ENCODE measurements at places on chromosomes 2 and 18. TPM values are rescaled to one million over a fixed set of nuclear protein-coding genes. Genes with fewer than 3 reads are reported as not detected.

Gene TTN
- not detected for total RNA-seq

Gene LHCGR
- not detected for total RNA-seq

Gene TUBA3E
- total RNA-seq: 0.10 TPM

Gene KDSR
- total RNA-seq: 32.0 TPM

Gene FBXO41
- total RNA-seq: 2.3 TPM

Gene TUBB8B
- not detected for total RNA-seq

Gene RNF144A
- 6.5 TPM for total RNA-seq

Gene PPP1R1C
- total RNA-seq: 3.3 TPM

Gene EDAR
- not detected for total RNA-seq

Gene AMER3
- not detected for total RNA-seq

DNA sequence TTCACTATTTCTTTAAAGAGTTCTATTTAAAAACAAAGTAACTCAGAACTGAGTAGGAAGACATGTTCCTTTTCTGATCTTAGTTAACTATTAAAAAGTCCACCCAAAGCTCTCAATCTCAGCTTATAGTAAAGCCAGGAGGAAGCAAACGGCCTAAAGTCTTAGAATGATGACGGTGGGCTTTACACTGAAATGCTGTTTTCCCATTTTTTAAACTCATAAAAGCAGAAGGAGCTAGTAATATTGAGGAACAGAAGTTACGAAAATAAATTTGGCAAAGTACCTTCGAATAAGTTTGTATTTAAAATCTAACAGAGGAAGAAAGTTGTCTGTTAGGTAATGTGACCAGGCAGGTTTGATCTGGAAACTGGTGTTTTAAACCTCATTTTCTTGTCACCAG, 111.1 kb downstream of the ZNF532 start:
- DNase-seq: no peak

DNA sequence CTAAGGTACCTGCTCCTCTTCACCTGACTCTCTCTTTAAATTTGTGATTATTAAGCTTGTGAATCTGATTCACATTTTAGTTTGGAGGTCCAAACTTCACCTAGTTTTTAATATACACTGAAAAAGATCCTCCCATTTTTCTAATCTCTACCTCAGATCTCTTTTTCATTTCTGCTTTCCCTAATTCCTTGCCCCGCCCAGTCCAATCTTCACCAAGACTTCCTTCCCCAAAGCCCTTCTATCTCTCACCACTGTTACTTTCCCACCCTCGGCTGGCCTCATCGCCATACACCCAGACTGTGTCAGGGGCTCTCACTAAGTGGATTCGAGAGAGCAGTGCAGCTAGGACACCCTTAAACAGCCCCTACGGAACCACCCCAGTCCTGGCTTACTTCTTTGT, 40.0 kb downstream of the LBH start:
- no peak for DNase-seq

DNA sequence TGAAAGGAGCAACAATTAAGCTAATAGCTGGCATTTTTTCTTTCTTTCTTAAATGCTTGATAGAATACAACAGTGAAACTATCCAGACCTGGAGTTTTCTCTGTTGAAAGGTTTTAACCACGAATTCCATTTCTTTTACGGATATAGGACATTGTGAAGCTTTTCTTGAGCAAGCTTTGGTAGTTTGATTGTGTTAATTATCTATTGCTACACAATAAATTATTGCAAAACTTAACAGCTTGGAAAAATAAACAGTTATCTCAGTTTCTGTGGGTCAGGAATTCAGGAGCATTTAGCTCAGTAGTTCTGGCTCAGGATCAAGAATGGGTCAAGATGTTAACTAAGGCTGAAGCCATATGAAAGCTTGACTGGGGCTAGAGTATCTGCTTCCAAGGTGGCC, 11.7 kb downstream of the PHOSPHO2 start:
- no peak for DNase-seq

- DNase-seq: no peak
Measured at GRCh38 chr2:12262681-12263436, 453.9 kb upstream of the TRIB2 start.

- DNase-seq: no peak
Measured at GRCh38 chr2:59032499-59032898, 791.4 kb upstream of the FANCL start.

DNA sequence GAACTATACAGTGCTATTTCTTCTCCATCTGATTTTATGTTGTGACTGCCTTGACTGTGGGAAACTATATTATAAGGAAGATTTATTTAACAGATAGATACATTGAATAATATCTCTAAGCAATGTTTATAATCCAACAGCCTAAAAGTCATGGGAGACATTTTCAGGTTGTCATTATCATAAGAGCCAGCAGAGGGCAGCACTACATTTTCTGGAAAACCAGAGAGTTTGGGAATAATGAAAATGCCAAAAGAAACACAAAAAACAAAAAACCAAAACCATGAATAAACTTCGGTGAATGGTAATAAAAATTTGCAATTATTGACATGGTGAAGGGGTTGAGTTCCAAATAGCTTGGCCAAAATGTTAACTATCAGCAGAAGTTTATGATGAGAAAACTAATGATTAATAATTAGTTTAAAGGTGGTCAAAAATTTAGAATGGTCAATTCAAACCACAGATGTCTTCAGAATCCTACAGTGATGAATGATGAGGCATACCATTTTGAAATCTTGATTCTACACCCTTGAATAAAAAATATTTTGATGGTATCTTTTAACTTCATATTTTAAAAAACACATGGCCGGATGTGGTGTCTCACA, 4.7 kb downstream of the EEF1B2 start:
- DNase-seq: no peak

GRCh38 chr18:24265502-24266064, 126.7 kb downstream of the CABYR start:
- no peak for DNase-seq

- DNase-seq: no peak
Measured at GRCh38 chr2:138336146-138336545, 165.4 kb upstream of the SPOPL start.

DNA sequence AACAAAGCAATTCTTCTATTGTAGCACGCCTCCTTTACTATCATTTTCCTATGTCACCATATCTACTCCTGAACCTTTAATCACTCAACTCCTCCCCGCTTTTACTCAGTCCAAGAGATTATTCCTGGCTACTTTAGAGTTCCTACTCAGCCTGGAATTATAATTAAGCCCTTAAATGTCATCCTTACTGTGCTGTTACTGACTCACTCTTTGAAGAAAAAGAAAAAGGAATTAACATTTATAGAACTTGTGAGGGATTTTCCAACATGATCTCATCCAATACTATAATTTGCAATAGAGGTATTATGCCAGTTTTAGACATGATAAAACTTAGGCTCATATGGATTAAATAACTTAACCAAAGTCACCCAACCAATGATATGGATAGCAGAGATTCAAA, 61.7 kb downstream of the CCDC88A start:
- no peak for DNase-seq

DNA sequence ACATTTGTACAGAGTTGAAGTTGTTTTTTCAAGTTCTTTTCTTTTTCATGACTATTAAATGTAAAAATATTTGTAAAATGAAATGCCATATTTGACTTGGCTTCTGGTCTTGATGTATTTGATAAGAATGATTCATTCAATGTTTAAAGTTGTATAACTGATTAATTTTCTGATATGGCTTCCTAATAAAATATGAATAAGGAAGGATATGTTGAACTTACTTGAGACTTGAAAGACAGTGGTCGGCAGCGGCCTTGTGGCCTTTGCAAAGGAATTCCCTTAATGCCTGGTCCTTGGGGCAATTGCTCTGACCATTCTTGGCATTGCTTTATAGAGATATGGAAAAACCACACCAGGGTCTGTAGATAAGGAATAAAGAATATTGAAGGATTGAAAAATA, 25.9 kb upstream of the TMEM87B start:
- DNase-seq: no peak

DNA sequence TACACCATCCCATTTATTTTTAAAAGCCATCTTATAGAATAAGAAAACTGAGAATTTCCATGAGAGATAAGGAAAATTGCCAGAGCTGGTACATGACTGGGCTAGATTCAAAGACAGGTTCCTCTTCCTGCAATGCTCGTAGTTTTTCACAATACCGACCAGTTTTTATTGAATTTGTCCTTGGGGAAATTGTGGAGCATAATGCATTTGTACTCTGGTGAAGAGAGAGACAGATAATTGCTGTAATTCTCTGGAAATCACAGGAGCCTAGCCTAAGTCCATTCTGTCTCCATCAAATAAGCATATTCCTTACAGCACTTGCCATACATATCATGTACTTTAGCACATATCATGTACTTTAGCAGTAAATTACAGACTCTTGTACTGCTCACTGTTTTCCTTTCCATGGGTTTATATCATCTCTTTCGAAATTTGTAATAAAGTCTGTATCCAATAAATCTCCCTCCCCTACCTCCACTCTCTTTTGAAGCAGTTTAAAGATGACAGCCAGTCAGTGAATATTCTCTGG, 355.2 kb downstream of the CNTNAP5 start:
- no peak for DNase-seq

DNA sequence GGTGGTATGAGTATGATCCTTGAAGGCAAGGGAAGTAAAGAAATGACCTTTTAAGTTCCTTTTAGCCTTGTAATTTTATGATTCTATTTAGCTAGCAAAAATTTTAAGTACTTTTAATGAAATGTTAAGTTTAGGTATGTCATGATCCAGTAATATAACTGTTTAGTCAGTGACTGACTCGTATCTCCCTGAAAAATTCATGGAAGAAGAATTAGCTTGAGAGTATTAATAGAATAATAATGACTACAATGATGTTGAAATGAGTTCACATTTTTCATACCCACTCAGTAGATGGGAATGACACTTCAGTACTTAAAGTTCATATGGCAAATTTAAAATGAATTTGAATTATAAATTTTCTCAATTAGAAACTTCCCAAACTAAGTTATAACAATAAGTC, 14.6 kb downstream of the RAB3GAP1 start:
- DNase-seq: no peak

DNA sequence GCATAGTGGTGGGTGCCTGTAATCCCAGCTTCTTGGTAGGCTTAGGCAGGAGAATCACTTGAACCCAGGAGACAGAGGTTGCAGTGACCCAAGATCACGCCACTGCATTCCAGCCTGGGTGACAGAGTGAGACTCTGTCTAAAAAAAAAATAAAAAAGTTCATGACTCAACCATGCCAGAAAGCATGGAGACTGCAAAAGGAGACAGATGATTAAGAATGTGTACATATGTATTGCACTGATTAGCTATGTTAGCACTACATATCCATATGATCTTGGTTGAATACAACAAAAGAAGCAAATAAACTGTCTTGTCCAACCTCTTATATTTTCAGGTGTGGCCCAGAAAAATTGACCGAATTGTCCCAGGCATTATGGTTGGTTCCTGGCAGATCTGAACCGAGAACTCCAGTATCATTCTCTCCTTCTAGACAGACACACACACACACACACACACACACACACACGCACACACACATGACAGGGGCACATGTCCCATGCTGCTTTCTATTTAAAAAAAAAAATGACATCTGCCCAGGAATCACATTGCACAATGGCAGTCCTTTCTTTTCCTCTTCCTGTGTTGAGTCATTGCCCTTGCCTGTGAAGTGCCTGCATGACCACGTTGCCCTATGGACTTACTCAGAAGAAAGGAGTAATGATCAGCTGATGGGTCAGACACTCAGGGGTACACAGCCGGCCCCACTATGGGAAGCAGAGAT, 65.6 kb downstream of the MYCN start:
- DNase-seq: peak; percentile 45

DNA sequence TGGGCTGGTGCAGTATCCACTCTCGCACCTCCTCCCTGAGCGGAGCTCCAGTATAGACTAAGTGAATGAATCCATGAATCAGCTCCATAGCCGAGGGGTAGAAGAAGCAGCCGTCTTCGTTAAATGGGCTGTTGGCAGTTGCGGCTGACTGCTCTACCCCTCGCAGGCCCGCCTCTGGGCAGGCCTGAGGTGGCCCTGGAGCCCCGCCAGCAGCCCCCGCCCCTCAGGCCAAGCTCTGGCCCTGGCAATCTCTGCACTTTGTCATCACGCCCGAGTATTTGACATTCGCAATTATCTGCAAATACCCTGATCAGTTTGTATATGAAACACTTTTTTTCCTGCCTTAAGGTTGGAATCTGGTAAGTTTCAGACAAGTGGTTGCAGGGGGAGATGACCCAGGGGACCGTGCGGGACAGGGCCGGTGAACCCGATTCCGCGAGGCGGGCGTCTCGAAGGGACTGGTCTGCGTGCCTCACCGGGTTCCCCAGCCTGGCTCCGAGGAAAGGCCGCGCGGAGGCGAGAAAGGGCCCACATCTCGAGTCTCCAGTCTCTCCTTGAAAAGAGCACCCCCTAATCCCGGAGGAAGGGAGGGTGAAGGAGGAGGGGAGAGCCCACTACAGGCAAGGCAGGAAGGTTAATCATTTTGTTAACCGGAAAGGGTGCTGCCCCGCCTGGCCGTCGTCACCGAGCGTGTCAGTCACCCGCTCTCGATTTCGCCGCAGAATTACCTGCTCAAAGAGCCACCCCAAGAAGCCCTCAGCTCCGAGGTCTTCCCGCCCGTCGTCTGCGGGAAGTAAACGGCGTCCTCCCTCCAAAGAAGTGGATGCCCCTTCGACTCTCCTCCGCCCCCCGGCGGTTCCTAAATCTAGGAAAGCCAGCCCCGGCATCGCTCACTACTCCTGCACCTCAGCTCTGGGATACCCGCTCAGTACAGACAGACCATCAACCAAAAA, 11.1 kb upstream of the SATB2 start:
- no peak for DNase-seq

DNA sequence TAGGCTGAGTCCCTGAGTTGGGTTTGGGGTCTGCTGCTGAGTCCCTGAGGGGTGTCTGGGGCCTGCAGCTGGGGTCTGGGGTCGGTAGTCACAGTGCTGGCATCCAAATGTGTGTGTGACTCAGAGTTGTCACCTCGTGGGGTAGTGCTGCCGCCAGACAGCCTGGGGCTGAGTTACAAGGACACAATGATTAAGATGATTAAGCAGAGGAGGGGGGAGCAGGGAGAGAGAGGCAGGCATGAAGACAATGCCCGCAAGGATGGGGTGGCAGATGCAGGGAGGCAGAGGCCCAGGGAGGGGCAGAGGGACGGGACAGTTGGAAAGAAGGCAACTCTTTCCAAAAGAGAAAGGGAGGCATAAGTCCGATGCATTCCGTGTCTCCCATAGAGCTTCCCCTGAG, 120.2 kb downstream of the CELF4 start:
- no peak for DNase-seq

- DNase-seq: no peak
Measured at GRCh38 chr2:155547571-155547970, 785.0 kb downstream of the NR4A2 start.
